Activated T-cell treated with anti-CD3 and anti-CD28 coated beads for 4 hours (primary cell): ENCODE measurements at places on chromosomes 13 and 19.

GRCh38 chr13:91576590-91576989, 178.2 kb downstream of the GPC5 start:
- DNase-seq, result no peak

- no peak for DNase-seq
These were observed 1.1 kb upstream of the GPI start for GRCh38 chr19:34363930-34364329.

GRCh38 chr13:58804832-58805231, 1173.3 kb downstream of the PCDH17 start:
- DNase-seq, result no peak

DNA sequence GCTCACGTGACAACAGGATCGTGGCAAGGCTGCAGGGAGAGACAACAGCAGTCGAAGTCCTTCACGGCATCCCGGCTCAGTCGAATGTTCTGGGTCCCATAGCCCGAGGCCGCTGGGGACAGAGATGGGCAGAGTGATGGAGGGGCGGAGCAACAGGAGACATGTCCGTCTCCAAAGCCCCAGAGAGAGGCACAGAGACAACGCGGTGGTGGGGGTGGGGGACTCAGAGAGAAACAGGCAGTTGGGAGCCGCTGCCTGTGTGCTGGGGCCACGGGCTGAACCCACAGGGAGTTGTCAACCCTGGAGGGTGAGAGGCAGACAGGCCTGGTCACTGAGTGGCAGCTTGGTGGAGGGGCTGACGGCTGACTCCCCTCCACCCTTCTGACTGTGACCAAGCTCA, 20.4 kb downstream of the NOSIP start:
- no peak for DNase-seq

DNA sequence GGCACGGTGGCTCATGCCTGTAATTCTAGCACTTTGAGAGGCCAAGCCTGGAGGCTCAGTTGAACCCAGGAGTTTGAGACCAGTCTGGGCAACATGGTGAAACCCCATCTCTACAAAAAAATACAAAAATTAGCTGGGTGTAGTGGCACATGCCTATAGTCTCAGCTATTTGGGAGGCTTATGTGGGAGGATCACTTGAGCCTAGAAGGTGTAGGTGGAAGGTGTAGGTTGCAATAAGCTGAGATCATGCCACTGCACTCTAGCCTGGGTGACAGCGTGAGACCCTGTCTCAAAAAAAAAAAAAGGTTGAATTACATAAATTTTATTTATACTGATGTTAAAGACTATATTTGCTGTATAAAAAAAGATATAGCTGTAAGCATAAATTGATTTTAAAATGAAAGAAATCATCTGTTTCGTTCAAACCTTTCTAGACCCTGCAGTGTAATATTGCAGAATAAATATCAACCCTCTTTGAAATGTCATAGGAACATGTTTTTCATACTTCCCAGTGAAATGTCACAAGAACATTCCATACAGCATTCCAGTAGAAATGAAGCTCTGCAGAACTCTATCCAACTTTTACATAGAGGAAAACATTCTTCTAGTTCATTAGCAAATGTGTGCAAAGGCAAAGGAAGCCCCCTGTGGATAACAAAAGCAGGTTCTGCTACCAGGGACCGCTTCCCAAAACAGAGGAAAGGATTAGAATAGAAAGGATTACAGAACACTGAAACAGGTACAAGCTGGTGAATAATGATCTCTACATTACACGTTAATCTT, 76.0 kb downstream of the CAB39L start:
- no peak for DNase-seq

GRCh38 chr19:41515015-41515652, 60.8 kb upstream of the CEACAM21 start:
- DNase-seq, result no peak

- DNase-seq, result peak; percentile 14
These were observed 103.9 kb upstream of the UBL3 start for GRCh38 chr13:29954082-29955028.

DNA sequence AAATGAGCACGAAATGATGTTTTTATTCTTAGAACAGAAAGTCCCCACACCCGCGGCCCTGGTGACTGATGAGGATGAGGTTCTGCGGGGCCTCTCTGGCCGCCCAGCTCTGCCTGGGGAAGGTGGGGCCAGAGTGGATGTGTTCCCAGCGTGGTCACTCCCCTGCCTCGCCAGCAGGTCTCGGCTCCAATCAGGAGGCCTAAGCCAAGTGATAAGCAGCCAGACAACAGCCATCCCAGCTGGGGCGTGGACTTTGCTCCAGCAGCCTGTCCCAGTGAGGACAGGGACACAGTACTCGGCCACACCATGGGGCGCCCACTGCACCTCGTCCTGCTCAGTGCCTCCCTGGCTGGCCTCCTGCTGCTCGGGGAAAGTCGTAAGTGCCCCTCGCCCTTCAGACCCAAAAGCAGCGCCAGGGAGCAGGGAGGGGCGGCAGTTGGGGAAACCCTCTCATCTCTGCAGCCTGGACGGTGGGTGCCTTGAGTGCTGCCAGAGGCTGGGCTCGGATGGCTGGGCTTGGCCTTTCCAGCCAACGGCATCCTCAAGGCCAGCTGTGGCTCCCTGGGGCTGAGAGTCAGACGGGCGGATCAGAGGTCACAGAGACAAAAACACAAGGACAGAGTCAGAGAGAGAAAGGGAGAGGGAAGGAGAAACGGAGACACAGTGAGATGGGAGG, at the start of gene F10:
TSS of gene F10 (plus strand) at position 250 of the 676 bp plus-strand sequence. CDS start at position 307, 57 bp downstream.
- no peak for DNase-seq

DNA sequence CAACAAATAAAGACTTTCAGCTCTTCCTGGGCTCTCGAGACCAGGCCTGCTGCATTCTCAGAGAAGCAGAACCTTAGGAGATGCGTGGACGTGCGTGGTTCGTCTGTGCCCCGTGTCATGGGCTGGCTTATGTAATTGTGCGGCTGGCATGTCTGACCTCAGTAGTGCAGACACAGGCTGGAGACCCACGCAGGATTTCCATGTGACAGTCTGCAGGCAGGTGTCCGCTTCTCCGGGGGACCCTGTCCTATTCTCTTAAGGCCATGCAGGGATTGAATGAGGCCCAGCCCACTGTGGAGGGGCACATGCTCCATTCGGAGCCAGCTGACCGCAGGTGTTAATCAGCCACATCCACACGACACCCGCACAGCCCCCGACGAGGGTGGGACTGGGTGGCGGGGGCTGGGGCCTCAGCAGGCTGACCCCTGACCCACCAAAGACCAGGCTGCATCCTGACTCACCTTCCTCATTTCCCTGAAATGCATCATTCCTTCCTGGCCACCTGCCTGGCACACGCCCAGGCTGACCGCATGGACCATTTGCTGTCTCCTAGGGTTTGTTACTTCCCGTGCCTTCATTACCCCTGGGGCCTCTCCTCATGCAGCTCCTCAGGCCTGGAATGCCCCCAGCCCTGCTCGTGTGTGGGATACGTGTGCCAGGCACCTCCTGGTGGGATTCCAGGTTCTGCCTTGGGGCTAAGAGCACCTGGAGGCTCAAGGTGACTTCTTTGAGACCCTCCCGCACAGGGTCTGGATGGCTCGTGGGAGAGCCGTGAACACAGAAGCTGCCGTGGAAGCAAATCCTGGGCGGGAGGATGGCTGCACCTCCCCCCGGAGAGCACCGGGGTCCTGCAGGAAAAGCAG, 10.7 kb upstream of the MCF2L start:
- DNase-seq, result no peak

DNA sequence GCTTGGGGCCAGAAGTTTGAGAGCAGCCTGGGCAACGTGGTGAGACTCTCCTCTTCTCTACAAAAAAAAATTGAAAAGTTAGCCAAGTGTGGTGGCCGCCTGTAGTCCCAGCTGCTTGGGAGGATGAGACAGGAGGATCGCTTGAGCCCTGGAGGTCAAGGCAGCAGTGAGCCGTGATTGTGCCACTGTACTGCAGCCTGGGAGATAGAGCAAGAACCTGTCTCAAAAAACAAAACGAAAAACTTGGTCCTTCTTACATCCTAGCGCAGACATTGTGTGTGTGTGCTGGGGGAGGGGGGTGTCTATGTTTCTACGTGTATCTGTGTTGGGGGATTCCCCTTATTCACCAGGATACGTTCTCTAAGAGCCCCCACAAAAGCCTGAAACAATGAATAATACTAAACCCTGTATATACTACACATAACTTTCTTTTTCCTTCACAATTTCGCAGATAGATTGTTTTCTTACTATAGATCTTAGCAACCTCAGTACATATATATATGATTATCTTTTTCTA, 7.9 kb downstream of the AXL start:
- DNase-seq, result no peak

DNA sequence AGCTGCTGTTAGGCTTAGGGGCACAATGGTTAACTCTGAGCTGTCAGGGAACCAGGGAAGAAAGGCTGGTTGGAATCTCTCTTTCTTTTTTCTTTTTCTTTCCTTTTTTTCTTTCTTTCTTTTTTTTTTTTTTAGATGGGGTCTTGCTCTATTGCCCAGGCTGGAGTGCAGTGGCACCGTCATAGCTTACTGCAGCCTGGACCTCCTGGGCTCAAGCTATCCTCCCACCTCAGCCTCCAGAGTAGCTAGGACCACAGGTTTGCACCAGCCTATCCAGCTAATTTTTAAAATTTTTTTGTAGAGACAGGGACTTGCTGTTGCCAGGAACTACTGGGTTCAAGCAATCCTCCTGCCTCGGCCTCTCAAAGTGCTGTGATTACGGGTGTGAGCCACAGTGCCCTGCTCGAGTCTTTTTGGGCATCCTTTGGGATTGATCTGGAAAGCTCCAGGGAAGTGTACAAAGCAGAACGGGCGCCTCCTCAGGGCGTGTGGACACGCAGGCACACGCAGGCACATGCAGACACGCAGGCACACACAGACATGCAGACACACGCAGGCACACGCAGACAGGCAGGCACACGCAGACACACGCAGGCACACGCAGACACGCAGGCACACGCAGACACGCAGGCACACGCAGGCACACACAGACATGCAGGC, 99.2 kb downstream of the GADD45B start:
- DNase-seq, result no peak

DNA sequence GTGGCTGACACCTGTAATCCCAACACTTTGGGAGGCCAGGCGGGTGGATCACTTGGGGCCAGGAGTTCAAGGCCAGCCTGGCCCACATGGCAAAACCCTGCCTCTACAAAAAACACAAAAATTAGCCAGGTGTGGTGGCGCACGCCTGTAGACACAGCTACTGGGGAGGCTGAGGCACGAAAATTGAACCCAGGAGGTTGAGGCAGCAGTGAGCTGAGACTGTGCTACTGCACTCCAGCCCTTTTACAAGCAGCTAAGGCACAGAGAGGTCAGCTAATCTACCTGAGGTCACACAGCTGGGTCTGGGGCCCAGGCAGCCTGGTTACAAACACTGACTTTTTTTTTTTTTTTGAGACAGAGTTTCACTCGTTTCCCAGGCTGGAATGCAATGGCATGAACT, 27.2 kb downstream of the MED26 start:
- no peak for DNase-seq

- no peak for DNase-seq
These were observed 6.0 kb upstream of the SOX1 start for GRCh38 chr13:112060899-112061366.

- DNase-seq, result no peak
These were observed 200.2 kb downstream of the COL4A1 start for GRCh38 chr13:110106726-110107125.

DNA sequence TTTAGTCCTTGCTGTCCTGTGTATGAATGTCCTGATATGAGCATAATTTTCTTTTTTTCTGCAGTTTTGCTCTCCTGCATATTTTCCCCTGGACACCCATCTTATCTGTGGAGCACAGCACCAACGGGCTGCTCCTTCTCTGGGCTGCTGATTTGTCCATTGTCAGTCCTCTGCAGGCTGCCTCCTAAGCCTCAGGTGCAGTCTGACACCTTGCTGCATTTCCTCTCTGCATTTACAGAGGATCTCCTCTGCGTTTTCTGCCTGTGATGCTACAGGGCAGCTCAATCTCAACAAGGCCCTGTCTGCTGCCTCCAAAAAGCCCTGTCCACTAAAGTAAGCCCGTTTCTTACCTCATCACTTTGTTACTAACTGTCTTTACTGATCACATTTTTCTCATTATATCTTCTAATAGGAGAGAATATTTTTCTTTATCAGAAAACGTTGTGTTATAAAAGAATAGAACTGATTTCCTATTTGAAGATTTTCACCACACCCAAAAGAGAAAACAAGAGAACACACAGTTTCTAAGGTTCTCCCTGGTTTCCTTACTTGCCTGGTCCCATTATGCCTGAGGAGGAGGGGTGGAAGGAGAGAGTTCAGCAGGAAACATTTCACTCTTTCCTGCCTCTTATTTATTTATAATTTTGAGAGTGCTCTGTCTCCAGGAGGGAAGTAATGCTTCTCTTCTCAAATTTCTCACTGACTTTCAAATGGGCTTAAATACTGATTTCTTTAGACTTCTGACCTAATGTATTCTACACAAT, 65.6 kb upstream of the TDRD3 start:
- DNase-seq, result no peak

- no peak for DNase-seq
These were observed 101.8 kb downstream of the FAM216B start for GRCh38 chr13:42883142-42883541.

GRCh38 chr13:61777271-61777670, 361.6 kb upstream of the PCDH20 start:
- no peak for DNase-seq

GRCh38 chr19:39553082-39553652, 13.2 kb upstream of the EID2 start:
- DNase-seq, result no peak

- DNase-seq, result no peak
These were observed 51.7 kb downstream of the SLC7A9 start for GRCh38 chr19:32817569-32818476.

DNA sequence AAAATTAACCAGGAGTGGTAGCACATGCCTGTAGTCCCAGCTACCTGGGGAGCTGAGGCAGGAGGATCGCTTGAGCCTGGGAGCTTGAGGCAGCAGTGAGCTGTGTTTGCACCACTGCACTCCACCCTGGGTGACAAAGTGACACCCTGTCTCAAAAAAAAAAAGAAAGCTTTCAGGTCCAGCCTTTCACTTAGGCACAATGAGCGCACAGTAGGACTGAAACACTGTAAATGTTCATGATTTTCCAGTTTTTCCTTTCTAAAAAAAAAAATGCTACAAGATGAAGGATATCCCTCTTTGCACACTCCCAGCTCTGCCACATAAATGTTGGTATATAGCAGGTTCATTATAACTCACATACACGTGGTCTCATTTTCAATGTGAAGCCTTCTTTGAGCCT, 17.9 kb downstream of the ZNF114 start:
- DNase-seq, result no peak

- DNase-seq, result no peak
These were observed 209.1 kb upstream of the STARD13 start for GRCh38 chr13:33494596-33495204.

DNA sequence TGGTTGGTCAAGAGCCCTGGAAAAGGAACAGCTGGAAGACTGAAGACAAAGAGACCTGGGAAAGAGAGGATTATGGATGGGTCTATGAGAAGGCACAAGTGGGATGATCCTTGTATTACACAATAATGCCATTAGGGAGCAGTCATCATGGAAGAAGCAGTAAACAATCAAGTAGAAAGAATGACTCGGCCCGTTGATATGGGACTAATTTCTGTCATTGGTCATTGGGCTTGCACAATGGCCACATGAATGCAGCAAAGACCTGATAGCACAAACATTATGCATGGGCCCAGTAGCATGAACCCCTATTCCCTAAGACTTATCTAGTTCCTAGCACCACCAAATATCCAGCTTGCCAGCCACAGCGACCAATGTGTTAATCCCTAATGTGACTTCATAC, 390.3 kb upstream of the ZNF507 start:
- DNase-seq, result no peak

GRCh38 chr13:24168979-24169378, 8.5 kb downstream of the SPATA13 start:
- DNase-seq, result no peak

- DNase-seq, result no peak
These were observed 505.1 kb downstream of the IRS2 start for GRCh38 chr13:109281017-109281902.

- no peak for DNase-seq
These were observed 147.7 kb upstream of the TUBA3C start for GRCh38 chr13:19329365-19329764.
